ENCODE measurements at places on chromosomes 5 and 9.

GRCh38 chr5:94388773-94389514 is 229.5 kb downstream of the KIAA0825 start:
- DNase-seq, result no peak

DNA sequence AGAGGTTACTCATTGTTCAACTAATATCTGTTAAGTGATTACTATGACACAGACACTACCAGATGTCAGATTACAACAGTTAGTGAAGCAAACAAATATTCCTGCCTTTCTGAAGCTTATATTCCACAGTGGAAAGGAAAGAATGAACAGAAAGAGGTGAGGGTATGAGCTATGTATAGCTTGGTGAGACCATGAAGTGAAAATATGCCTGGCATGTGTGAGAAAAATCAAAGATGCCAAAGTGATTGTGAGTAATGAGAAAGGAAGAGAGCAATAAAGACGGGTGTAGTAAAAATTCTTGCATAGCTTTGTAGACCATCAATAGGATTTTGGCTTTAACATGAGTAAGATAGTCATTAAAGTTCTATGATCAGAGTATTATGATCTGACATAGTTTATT is 734.5 kb upstream of the NUDT12 start:
- DNase-seq, result no peak

DNA sequence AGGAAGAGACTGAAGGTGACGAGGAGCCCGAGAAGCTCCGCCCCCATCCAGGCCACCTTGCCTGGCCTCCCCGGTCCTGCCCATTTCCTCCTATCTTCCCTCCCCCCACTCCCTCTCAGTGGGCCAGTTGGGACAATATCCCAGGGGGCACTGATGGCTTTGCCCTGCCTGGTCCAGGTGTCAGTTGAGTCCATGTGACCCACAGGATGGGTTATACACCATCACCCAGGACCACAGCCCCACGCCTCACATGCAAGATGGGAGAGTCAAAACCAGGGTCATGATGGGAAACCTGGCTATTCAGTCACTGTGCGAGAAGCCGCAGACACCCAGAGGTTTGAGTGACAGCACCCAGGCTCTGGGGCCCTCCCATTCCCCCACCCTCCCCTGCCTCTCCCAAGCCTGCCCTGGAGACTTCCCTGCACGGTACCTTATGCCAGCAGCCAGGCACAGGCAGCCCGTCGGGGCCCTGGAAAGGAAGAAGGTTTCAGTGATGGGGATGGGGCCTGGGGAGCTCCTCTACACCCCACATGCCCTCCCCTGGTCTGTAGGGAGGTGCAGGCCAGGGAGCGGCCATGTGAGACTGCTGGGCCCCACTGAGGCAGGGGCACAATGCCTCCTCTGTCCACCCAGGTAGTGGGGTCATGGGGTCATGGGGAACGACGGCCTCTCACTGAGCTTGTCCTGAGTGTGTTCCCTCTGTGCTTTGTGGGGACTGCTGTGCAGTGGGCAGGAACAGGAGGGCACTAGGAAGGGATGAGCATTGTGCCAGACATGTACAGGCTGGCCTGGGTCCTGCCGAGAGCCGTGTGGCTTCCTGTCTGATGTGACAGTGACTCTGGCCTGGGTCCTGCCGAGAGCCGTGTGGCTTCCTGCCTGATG is 6.3 kb upstream of the PHYKPL start:
- DNase-seq, result no peak

DNA sequence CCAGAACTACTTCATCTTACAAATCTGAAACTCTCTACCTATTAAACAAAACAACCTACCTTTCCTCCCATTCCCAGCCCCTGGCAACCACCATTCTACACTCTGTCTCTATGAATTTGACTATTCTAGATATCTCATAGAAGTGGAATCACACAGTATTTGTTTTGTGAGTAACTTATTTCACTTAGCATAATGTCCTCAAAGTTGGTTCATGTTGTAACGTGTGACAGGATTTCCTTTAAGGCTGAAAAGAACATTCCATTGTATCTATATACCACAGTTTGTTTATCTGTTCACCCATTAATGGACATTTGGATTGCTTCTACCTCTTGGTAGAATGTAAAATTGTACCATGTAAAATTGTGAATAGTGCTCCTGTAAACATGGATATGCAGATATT is 70.1 kb upstream of the NXNL2 start:
- DNase-seq, result no peak

Measured in right lung (tissue), 10 donors.